ENCODE measurements at places on chromosomes 2 and 18.

GRCh38 chr2:153387203-153387602 is 91.4 kb downstream of the RPRM start:
- no peak for DNase-seq

DNA sequence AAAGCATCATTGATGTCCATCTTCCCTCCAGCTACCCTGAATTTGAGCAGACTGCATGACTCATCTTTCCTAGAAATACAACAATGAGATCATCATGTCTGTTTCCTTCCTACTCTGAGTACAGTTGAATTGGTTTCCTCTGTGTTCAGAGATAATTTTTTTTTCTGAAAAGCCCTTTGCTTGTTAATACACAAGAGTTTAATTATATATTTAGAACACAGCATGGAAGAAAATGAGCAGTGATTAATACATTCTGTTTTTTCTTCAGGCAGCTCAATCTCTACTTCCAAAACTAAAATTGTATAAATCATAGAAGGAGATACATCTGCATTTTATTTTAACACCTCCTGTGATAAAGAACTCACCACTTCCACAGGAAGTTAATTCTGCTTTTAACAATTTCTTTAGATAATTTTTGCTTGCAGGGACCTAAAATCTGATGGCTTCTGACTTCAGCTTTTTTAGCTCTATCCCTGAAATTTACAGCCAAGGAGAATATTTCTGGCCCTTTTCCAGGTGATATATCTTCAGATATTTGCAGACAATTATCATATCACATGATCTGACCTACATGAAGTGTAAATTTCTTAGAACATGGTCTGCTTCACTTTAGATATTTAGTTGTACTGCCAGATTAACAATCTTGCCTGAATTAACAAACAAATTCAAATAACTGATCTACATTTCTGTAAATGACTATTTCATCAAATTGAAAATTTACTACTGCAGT is 249.0 kb downstream of the TRIB2 start:
- no peak for DNase-seq

DNA sequence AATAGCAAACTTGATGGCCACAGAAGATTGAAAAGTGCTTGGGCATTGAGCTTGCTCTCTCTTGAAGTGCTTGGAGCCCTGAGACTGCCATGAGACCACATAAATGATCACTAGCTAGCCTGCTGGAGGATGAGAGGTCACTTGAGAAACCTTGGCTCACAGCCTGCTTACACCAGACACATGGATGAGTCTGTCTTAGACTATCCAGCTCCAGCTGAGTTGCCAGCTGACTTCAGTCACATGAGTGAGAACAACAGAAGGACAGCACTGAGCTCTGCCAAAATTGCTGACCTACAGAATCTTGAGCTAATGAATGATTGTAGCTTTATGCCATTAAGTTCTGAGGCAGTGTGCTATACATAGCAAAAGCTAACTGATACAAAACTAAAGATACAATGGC is 18.1 kb downstream of the NABP1 start:
- peak; percentile 39 for DNase-seq

- no peak for DNase-seq
Observed at GRCh38 chr2:6562771-6563170, 302.9 kb downstream of the CMPK2 start.

- no peak for DNase-seq
Observed at GRCh38 chr18:44246001-44246400, 434.7 kb upstream of the SETBP1 start.

- DNase-seq, result no peak
Observed at GRCh38 chr2:16315458-16315835, 350.2 kb downstream of the CYRIA start.

- no peak for DNase-seq
Observed at GRCh38 chr2:203835892-203836800, 31.4 kb upstream of the CTLA4 start.

- no peak for DNase-seq
Observed at GRCh38 chr2:174636987-174637386, 39.4 kb upstream of the WIPF1 start.

DNA sequence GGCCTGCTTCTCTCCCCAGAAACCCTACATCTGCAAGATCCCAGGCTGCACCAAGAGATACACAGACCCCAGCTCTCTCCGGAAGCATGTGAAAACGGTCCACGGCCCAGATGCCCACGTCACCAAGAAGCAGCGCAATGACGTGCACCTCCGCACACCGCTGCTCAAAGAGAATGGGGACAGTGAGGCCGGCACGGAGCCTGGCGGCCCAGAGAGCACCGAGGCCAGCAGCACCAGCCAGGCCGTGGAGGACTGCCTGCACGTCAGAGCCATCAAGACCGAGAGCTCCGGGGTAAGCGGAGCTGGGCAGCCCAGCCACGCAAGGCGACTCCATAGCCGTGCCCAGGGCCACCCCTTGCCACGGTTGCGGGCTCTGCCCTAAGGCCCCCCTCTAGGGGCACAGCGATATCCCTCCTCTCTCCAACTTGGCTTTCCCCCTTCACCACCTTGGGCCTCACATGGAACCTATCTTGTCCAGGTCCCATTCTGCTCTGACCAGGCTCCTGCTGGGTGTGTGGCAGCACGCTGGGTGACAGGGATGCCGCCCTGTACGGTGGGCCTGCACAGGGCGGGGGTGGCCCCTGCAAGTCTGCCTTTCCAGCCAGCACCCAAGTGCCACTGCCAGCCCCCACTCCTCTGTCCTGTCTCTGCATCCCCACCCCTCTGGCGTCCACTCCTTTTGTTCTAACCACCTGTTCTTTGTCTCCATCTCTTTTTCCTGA is 248.9 kb downstream of the GLI2 start:
- no peak for DNase-seq

GRCh38 chr2:23083966-23084365 is 301.0 kb upstream of the KLHL29 start:
- no peak for DNase-seq

GRCh38 chr2:67631483-67631882 is 234.3 kb downstream of the ETAA1 start:
- no peak for DNase-seq

GRCh38 chr2:56250153-56250729 is 66.5 kb downstream of the CCDC85A start:
- no peak for DNase-seq

DNA sequence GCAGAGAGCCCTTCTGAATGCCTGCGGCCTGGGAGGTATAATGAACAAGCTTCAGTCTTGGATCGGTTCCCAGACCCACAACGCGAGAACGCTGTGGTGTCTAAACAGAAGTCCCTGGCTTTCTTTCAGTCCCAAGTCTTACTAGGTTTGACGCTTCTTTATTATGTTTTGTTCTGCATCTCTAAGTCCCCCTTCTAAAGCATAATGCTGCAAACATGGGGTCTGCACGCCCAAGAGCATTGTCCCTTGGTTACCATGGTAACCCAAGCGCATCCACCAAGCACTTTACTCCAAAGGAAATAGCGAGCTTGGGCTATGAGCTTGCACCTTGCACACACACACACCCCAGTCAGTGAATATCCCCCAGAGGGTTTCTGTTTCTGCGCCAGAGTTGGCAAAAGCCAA is 193.7 kb downstream of the INO80D start:
- DNase-seq, result no peak

DNA sequence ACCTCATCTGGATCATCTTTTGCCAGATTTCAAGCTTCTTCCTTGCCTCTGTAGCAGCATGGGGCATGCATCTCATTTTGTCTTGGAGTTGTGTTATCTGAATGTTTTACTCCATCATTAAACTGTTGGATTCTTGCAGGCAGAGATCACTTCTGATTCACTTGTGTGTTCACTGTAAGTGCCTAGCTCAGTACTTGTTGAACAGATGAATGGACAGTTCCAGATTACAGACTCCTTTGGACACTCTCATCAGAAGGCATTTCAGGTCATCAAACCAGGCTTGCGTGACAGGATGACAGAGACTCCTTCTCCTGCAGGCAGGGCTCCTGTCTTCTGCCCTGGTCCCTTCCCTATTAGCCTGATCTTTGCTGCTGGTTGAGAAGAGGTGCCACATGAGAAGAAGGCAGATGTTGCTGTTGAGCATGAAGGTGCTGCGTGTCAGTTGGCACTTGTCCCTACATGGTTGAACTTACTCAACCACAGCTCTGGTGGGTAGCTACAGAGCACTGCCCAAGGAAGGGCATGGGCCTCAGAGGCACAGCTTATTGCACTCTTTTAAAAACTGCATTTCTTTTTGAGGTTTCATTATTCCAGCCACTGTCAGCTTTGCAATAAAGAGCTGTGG is 58.9 kb downstream of the INPP4A start:
- DNase-seq, result no peak

DNA sequence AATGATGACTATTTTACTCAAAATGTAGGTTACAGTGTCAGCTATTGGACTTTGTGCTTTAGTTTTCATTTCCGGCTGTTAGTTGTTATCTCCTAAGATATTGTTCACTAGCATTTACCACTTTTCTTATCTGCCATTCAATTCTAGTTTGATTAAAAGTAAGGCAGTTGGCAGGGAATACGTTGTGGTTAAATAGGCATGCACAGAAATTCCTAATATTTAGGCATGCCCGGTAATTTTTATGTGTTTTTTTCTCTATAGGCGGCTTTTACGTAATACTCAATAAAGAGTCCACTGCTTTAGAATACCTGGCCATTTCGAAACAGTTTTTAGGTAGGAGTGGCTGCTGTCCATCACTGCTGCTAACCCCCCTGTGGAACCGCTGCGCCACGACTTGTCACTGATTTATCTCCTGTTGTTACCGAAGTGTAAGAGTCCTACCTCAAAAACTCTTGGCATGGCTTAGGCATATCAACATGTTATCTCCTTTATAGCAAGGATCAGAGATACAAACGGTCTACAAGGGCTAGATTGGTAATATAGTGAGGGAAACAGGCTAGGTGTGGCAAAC is 39.5 kb downstream of the BABAM2 start:
- DNase-seq, result no peak

DNA sequence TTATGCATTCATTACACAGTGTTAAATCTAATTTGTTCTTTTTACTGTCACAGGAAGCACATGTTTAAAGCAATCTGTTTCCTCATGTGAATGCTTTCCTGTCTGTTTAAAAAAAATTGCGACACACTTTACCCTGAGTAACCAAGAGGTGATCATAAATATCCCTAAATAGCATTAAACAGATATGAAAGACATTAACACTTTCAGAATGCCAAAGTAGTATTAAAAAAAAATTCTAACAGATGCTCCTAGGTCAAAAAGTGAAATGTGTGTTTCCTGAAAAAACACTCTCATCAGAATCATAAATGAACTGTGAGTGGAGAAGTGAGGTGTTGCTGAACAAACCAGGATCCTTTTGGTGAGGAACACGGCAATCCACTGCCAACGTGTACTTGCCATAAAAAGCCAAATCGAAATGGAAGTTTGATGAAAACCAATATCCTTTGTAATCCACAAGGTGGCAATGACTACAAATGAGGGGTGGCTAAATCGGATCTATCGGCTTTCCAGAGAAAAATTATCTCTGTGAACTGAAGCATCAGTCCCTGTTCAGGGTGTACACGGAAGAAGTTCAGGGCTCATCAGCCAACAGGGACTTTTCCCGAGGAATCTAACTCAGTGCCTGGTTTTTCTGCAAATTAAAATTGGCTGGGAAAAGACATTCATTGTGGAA is 248.9 kb downstream of the TCF4 start:
- DNase-seq, result no peak

DNA sequence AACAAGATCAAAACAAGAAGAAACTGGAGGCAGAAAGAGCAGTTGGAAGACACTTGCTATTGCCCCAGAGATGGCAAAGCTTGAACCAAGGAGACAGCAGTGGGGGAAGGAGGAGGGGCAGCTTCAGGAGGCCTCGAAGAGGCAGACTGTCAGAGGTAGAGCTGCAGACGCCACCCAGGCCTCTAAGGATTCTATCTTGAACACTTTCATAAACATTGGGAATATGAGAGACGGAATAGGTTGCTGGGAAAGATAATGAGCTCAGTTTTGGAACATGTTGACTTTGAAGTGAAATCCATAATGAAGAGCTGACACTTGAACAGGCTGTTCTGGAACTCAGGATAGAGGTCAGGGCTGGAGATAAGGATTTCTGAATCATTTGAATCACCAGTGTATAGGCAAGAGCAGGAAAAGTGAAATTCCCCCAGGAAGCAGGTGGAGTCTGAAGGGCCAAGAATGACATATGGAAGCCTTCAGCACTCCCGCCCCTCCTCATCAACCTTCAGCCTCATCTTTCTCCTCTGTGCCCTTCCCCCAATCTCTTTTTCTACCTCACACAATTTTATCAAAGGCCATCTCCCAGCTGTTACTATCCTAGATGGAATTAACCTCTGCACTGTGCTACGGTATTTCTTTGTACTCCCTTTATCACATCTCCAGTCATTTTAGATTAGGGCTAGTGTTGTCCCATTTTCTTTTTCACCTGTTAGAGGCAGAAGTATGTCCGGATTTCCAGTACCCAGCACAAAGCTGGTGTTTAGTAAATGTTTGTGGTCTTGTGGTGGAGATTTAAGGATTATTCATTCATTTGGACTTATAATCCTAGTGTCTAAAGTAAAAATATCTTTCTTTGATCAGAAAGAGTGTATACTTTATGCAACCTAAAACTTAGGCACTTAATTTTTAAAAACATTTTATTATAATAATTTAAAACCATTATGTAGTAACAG is 47.5 kb upstream of the RTN4 start:
- peak; percentile 49 for DNase-seq

- DNase-seq, result no peak
Observed at GRCh38 chr2:150697596-150697995, 210.1 kb upstream of the RND3 start.

GRCh38 chr18:63306819-63307550 is 12.6 kb downstream of the BCL2 start:
- DNase-seq, result no peak

DNA sequence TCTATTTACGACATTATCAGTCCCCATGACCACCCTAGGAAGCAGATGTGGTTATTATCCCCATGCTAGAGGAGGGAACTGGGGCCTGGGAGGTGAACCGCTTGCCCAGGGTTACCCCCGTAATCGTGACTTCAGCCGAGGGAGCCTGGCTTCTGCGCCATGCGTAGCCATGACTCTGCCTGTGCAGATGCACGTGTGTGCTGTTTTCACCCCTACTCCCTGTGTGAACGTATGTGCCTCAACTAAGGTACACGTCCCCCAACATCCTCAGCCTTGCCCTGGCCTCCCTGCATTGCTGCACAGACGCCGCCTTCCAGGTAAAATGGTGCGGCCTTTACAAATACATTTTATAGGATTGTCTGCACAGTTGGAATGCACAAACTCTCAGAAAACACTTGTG is 40.2 kb downstream of the LPIN1 start:
- DNase-seq, result no peak

DNA sequence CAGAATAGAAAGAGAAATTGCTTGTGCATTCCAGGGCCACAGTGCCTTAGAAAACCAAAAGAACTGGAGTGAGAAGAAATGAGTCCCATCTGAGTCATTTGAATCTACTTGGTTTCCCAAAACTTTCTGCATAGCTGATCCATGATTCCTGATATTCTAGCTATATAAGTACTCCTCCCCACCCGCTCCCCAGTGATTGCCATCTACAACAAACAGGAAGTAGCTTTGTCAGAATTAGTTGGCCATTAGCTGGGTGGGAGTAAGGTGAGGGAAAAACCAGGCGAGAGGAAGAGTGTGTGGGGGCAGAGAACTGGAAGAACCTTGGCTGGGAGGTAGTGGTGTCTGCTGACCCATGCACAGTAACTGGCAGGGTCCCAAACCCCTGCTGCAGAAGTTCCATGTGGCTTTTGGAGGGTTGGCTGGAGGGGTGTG is 122.1 kb downstream of the ACAA2 start:
- DNase-seq, result no peak
